A549 treated with ZK216348 at 1 μM for 4 hours (cell line): ENCODE measurements at places on chromosomes 6 and 20. TPM values are rescaled to one million over a fixed set of nuclear protein-coding genes. Genes with fewer than 3 reads are reported as not detected.

Gene HEBP2
- 21.1 to 40.5 TPM (median 37.4 TPM) in 5 replicates for total RNA-seq

Gene GNAS-AS1
- not detected in 5 replicates for total RNA-seq

Gene CCM2L
- 0.28 to 0.88 TPM (median 0.41 TPM) in 5 replicates for total RNA-seq

Gene SLC24A3
- not detected in 5 replicates for total RNA-seq

Gene IL17A
- not detected in 5 replicates for total RNA-seq

Gene THBD
- total RNA-seq: 49.6 to 85.8 TPM (median 71.5 TPM) in 5 replicates

Gene OPN5
- total RNA-seq: not detected in 5 replicates

Gene LY6G6C
- 0.20 to 0.42 TPM (median 0.29 TPM) in 3 of 5 replicates, not detected in the others for total RNA-seq

Gene BANF2
- total RNA-seq: not detected in 5 replicates

Gene MLN
- not detected in 5 replicates for total RNA-seq

Gene GFOD1
- total RNA-seq: 1.2 to 2.1 TPM (median 1.7 TPM) in 5 replicates

Gene ANGPT4
- total RNA-seq: 0.04 to 0.06 TPM in 2 of 5 replicates, not detected in the others

Gene COL20A1
- total RNA-seq: 0.47 to 1.3 TPM (median 0.83 TPM) in 5 replicates

Gene C20orf204
- 0.13 to 0.54 TPM (median 0.42 TPM) in 5 replicates for total RNA-seq

Gene RSPH9
- 0.13 to 0.31 TPM (median 0.24 TPM) in 5 replicates for total RNA-seq

Gene LINC00237
- total RNA-seq: not detected in 5 replicates

Gene L3MBTL3
- 1.8 to 3.9 TPM (median 3.1 TPM) in 5 replicates for total RNA-seq

Gene IPCEF1
- 0.03 TPM in 1 of 5 replicates, not detected in the others for total RNA-seq

Gene RHAG
- 0.11 TPM in 1 of 5 replicates, not detected in the others for total RNA-seq
